ENCODE measurements at places on chromosomes 2 and 18.

DNA sequence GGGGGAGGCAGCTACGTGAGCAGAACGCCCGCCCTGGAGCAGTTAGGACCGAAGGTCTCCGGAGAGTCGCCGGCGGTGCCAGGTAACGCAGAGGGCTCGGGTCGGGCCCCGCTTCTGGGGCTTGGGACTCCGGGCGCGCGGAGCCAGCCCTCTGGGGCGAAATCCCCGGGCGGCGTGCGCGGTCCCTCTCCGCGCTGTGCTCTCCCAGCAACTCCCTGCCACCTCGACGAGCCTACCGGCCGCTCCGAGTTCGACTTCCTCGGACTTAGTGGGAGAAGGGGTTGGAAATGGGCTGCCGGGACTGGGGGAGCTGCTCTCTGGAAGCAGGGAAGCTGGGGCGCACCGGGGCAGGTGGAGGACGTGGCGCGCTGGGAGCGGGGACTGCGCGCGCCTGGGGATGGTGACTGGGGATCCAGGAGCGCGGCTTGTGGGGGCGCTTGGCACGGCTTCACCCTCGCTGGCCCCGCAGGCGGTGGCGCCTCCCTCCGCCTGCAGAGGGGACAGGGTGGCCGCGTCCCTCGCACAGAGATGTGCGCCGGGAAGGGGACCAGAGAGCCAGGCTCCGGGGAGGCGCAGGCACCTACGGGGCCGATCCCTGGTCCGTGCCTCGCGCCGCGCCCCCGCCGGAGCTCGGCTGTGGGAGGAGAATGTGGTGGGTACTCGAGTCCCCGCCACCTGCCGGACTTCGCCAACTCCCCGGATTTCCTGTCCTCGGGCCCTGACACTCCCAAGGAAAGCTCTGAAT is 688 bp downstream of the CDH20 start:
- DNase-seq = no peak

DNA sequence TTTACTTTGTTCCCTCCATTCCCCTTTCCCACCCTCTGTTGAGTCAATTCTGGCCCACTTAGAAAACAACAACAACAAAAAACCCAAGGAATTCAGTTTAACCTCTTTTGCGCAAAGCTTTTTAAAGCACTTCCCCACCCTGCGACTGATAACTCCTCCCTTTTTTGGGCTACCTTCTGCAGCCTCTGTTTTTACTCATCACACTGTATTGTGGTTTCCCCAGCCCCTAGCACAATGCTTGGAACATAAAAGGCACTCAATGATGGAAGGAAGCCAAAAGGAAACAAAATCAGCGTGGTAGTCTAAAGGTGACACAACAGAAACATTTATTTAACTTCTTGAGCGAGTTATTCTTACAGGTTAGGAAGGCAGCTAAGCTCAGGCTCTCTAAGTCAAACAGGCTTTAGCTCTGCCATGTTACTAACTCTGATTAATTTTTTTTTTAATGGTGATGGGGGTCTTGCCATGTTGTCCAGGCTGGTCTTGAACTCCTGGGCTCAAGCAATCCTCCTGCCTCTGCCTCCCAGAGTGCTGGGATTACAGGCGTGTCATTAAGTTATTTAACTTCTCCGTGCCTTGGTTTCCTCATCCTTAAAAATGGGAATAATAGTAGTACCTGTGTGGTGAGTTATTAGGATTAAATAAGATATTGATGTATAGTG is 1.3 kb downstream of the CEP68 start:
- DNase-seq = peak; percentile 64

DNA sequence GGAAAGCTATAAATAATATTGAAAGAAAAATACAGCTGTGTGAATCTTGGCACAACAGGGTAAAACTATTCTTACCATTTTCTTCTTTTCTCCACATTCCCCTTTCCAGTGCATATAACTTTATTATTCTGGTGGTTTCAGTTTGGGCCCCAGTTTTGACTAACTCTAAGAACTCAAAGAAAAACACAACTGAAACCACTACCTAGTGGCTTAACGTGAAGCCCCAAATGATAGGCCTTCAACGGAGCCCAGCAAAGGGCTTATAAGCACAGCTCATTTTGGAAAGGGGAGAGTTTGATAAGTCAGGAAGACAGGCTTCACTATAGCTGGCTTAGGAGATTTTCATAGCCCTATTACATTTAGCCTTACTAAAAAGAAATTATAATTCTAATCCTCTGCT is 62.4 kb downstream of the PPP1R1C start:
- DNase-seq = no peak

- DNase-seq = no peak
Measured at GRCh38 chr2:38076710-38077430, 919 bp upstream of the CYP1B1 start.

GRCh38 chr18:79962835-79963657 is 1.4 kb upstream of the HSBP1L1 start:
- no peak for DNase-seq

DNA sequence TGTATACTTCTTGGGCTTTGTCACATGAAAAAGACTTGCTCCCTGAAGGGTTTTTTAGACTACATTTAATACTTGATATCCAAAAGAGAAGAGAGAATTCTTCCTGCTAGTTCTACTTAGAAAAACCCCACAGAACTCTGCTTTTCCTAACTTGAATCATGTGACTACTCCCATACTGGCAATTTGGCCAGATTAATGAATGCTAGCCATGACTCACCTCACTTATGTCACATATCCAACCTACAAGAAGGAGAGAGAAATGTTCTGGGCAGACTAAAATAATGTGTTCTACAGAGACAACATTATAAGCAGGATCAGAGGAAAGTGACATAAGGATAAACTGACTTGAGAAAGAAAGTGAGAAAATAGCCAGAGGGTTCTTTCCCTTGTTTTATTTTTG is 249.3 kb upstream of the GULP1 start:
- DNase-seq = no peak

DNA sequence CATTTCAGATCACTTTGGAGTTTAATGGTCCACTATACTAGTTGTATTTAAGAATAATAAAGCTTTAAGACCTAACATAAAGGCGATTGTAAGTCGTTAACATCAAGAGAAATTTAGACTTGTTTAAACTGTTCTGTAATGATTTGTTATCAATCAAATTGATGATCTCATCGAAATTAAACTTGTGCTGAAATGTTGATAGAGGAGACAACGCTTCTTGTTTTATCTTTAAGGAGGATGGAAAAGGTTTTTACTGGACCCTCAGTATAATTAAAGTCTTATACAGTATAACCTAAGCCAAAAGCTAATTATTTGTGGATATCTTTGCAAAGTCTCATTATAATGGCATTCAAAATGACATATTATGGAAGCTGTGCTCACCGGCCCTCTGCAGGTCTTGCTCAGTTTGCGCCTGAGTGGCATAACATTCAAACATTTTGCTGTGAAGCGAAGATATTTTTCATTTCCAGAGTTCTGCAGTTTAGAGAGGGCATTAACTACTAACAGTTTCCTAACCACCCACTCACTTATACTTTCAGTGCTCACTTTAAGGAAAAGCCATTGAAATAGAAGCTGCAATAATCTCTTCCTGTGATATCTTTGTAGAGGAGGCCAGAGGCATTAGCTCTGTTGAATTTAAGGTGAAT is 1.4 kb upstream of the SERTAD2 start:
- no peak for DNase-seq

DNA sequence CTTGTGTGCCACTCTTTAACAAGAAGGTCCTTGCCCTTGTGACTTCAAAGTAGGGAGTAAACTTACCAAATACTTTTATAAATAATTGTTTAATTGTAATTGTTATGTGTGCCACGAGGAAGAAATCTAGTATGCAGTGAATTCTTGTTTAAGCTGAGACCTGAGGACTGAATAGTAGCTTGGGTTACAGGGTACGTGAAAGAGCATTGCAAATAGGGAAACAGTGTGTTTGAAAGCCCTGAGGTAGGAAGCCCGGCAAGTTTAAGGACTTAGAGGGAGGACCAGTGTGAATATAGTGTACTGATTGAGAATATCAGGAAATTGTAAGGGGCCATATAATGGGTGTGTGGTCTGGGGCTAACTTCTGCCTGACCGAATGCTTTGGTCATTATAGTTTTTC is 26.2 kb downstream of the PHLPP1 start:
- no peak for DNase-seq

Data from NCI-H187 treated with DMSO at 0.1 percent for 48 hours (cell line).